Neural progenitor cell (in vitro differentiated cells): ENCODE measurements at places on chromosomes 11 and 22.

DNA sequence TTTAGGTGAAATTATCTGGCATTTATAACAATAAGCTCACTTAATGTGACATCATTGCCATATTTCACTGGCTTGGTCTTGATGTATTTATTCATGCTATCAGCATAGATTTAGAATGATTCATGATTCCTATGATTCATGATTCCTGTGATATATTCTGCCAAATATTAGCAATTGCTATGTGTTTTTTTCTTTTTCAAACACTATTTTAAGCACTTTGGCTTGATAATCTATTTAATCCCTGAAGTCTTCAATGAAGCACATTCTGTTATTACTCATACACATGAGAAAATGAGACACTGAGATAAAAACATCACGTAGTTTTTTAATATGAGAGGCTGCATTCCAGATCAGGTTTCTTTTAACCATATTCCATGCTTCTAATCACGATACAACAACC is 78.5 kb downstream of the LUZP2 start:
- DNase-seq: no peak

- no peak for DNase-seq
These were observed 597 bp upstream of the PLXNB2 start for GRCh38 chr22:50307890-50308596.

- no peak for DNase-seq
These were observed 97.2 kb upstream of the SHANK2 start for GRCh38 chr11:71349627-71350026.

DNA sequence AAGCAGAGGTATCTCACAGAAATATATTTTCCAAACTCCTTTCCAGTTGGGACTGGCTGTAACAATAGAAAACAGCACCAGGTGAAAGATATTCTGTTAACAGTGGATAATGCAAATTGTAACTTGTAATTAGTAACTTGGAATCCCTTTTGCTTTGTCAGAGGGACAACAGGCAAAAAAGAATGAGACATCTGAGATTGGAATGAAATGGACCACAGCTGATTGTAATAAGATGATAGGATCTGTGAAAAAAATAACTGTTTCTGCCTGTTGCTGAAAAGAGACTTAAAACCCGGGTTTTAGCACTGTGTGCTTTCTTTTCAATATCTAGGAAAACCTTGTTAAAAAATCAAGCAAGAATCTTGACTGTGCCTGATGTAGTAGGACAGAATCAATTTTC is 655.7 kb downstream of the METTL15 start:
- DNase-seq: no peak

DNA sequence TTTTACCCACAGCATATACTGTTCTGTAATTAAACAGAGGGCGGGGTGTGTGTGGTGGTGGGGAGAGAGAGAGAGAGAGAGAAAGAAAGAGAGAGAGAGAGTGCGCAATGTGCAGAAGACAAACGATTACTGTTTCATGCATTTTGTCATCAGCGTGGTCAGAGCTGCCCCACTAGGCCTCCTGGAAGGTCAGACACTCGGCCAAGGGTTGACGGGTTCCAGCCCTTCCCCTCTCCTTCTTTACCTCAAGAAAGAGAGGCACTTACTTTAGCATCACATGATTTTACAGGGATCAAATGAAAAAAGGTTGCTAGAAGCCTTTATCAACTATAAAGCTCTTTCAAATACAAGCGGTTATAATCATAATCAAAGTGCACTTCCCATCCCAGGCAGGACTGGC is 269.2 kb upstream of the SORL1-AS1 start:
- no peak for DNase-seq
